Retina (tissue), 1 donor: ENCODE measurements at places on chromosomes 4 and X.
A peak's percentile ranks its signal among the peaks of the same experiment; 100 is the strongest.

GRCh38 chrX:23012636-23013035 lies 12.9 kb downstream of the DDX53 start:
- no peak for DNase-seq

GRCh38 chrX:126272795-126273497 lies 106.9 kb upstream of the DCAF12L2 start:
- DNase-seq = no peak

- DNase-seq = peak; percentile 66
Measured at GRCh38 chr4:146633471-146633800, 5.3 kb upstream of the POU4F2 start.

DNA sequence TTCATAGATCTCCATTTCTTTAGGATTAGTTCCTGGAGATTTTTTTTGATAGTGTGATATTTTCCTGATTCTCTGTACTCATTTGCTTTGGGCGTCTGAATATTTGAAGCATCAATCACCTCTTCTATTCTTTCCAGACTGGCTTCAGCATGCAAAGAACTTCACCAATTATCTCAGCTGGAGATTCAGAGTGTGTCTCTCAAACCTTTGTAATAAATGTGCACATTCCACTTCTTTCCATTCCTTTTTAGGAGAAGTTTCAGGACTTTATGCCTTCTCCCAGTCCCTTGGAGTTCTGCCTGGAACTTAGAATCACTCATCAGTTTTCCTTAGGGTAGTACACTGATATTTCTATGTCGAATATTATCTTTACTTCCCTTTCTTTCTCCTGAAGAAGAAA lies 334.8 kb downstream of the TEX13C start:
- DNase-seq = no peak

- DNase-seq = no peak
Measured at GRCh38 chrX:103685396-103685795, 1.1 kb downstream of the MORF4L2 start.

DNA sequence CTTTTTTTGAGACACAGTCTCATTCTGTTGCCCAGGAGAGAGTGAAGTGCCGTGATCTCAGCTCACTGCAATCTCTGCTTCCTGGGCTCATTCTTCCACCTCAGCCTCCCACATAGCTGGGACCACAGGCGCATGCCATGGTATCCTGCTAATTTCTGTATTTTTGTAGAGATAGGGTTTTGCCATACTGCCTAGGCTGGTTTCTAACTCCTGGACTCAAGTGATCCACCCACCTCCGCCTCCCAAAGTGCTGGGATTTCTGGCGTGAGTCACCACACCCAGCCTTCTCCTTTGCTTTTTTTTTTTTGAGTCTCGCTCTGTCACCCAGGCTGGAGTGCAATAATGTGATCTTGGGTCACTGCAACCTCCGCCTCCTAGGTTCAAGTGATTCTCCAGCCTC lies 94.1 kb downstream of the PDS5A start:
- no peak for DNase-seq

DNA sequence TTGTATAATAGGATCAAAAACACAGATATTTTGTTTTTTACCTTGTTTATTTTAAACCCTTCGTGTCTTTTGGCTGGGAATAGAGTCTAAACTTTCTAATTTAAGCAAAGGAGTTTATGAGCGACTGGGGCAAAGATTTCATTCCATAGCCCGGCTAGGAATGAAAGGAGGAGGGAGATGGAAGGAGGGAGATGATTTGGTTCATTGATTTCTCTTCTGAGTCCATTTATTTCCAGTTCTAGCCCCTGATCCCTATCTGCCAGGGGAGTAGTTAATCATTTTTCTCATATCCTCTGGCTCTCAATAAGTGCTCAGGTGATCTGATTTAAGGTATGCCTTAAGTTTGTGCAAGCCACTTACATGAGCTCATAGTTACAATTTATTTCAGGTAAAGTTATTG lies 120.0 kb downstream of the SPRY1 start:
- DNase-seq = no peak

DNA sequence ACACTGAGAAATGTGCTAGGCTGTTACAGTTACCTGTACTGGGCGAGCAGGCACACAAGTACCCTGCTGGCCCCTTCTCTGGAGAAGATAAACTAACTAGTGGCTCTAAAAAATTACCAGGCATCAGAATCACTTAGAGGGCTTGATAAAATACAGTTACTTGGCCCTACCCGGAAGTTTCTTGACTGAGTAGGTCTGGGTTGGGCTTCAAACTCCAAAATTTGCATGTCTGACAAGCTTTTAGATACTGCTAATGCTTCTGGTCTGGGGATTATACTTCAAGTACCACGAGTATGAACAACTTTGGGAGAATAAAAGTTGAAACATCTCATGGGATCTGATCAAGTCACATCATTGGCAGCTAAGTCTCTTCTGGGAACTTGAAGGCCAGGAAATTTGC lies 30.8 kb downstream of the CEP135 start:
- no peak for DNase-seq

DNA sequence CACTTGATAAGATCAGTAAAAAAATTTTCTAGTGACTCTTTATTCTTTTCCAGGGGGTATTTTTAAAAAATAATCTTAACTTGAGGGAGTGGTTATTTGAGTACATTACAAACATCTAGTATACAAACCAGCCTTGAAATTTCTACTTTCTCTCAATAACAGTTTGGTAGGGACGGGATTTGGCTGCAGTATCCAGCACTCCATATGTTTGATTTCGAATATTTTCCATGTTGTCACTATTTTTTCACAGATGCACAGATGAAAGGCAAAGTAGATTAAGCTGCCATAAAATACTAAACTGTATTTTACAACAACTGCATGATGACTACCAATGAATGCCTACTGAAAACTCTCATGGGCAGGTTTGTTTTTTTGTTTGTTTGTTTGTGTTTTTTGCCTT lies 225.0 kb downstream of the COX7B2 start:
- no peak for DNase-seq

GRCh38 chr4:113952452-113953029 lies 26.9 kb downstream of the ARSJ start:
- peak; percentile 41 for DNase-seq

DNA sequence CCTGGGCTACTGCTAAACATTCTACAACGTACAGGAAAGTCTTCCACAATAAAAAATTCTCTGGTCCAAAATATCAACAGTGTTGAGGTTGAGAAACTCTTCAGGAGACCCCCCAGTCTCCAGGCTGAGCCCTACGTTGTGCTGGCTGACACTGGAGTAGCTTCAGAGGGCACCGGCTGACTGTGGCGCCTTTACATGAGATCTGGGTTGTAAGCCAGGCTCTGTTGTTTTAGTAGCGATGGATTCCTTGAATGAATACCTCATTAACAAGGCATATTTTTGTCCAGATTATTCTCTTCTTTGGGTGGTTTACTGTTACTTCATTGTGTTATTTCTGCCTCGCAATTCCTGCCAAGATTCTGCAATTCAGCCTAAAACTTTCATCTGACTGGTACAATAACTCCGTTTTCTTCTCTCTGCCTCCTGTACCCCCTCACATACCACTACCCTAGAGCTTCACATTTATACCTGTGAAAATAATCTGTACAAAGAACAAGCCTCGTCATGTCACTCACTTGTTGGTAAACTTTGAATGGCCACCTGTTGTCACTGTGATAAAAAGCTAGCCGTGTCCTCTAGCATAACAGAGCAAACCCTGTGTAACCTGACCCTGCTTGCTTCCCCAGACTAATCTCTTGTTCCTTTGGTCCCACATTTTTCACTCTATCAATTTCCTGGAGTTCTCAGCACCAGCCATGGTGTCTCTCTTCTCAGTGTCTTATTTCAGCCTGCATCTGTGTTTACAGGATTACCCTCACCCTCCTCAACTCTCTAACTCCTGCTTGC lies 1476.1 kb upstream of the TENM3 start:
- DNase-seq = no peak

- no peak for DNase-seq
Measured at GRCh38 chr4:94412658-94413038, 39.1 kb upstream of the PDLIM5 start.

DNA sequence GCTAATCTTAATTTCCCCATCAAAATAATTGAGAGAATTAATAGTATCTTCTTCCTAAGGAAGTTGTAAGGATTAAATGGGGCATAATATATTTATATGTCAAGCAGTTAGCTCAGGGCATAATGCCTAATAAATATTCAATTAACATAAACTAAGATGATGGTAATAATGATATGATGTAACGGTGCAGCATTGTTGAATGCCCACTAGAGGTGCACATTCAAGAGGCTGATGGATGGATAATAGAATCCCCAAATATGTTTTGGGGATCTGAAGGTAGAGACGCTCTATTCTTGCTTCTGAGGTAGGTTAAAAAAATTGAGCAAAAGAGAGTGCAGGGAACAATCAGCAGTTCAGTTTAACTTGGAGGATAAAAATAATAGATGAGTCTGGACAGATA lies 37.1 kb downstream of the ATOH1 start:
- DNase-seq = no peak

GRCh38 chr4:53716471-53717063 lies 125.3 kb upstream of the LNX1 start:
- DNase-seq = no peak

DNA sequence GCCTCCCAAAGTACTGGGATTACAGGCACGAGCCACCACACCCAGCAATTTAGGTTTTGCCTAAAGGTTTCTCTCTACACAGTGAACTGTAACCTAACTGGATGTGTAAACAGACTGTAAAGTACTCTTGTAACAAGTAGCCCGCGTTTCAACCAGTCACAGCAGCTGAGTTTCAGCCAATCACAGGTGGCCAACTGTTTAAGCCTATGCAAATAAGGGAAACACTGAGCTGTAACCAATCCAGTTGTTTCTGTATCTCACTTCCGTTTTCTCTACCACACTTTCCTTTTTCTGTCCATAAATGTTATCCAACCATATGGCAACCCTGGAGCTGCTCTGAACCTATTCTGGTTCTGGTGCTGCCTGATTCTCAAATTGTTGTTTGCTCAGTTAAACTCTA lies 59.9 kb downstream of the DIPK2B start:
- no peak for DNase-seq

DNA sequence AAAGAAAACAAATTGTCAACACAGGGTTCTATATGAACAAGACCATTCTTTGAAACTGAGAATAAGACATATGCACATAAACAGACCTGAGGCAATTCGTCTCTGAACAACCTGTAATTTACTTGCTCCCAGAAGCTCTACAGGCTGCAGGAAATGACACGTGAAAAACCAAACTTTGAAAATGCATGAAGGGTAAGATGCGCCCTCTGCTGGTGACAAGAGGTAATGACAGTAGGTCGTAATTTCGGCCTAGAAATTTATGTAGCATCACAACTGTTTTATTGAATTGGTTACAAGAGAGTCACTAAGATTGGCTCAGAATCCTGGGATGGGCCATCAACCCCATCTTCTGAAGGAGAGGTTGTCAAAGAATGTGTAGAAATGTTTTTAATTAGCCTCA lies 276.5 kb downstream of the PPP4R3C start:
- DNase-seq = peak; percentile 27

- DNase-seq = no peak
Measured at GRCh38 chr4:128859887-128860677, 50.6 kb downstream of the JADE1 start.

DNA sequence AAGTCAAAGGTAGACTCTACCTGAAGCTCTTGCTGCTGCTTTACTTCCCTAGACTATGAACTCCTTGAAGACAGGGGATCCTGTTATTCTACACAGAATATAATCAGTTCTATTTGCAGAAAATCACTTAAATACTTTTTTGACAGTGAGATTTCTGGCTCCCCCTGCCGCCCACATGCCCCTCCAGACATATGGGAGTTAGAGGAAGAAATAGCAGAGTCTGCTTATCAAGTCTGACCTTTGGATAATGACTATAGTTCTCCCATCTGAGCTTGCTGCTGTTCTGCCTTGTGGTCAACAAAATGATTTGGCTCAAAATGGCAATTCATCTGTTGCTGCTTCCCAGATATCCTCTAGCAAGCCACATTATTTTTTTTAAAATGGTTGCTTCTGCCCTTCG lies 101.1 kb downstream of the ENOX2 start:
- no peak for DNase-seq

DNA sequence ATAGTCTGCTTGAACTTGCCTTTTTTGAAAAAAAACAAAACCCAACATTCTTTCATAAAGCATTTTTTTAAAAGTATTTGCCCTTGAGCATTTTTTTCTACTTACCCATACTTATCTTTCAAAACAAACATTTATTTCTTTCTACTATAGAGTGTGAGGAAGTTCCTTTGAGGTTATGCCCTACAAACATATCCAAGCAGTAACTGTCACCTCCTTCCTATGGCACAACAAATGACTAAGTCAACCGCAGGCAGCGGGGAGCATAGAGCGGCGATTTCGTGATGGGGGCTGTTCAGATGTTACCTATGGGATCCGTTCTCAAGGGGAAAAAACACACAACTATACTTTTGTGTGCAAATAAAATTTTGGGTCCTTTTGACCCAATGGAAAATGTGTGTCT lies 19.4 kb downstream of the SPRY1 start:
- DNase-seq = no peak

DNA sequence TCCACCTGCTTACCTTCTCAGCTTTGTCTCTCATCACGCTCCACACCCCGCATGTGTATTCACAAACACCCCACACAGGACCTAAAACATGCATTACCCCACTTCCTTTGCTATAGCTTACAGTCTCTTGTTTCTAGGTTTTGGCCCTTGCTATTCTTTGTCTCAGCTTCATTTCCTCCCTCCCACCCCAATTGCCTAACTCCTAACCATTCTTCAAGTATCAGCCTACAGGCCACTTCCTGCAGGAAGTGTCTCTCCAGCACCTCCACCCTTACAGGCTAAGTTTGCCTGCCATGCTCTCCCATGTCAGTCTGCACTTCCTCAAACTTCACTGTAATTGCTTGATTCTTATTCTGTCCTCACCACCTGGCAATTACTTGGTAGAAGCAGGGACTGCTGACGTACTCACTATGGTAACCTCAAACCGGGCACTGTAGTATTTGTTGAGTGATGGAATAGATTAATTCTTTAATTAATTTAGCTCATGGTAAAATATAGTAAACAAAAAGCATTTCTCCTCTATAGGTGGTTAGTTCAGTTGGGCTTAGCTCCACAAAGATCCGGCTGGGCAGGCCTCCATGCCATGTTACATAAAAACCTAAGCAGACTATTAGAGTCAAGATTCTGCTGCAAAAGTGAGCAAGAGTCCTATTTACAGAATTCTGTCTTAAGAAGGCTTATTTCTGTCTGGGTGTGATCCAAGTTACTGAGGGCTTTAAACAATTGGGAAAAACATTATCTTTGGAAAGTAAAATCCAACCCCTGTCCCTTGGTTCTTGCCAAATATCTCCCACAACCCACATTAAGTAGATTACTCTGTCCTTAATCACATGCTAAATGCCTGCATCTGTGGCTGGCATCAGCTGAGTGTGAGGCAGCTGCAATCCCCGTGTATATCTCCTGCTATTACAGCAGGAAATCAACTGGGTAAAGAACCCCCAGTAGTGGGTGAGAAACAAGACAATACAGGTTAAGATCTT lies 124.7 kb upstream of the CPEB2 start:
- DNase-seq = no peak

GRCh38 chr4:152106113-152106763 lies 345.4 kb upstream of the GATB start:
- DNase-seq = no peak

GRCh38 chr4:147094238-147094637 lies 148.6 kb upstream of the TTC29 start:
- no peak for DNase-seq
